Activated CD4-positive, alpha-beta T cell treated with anti-CD3 and anti-CD28 coated beads, Interleukin-2, amount 50 U/mL, for 48 hours (primary cell): ENCODE measurements at places on chromosomes 3 and 15.

DNA sequence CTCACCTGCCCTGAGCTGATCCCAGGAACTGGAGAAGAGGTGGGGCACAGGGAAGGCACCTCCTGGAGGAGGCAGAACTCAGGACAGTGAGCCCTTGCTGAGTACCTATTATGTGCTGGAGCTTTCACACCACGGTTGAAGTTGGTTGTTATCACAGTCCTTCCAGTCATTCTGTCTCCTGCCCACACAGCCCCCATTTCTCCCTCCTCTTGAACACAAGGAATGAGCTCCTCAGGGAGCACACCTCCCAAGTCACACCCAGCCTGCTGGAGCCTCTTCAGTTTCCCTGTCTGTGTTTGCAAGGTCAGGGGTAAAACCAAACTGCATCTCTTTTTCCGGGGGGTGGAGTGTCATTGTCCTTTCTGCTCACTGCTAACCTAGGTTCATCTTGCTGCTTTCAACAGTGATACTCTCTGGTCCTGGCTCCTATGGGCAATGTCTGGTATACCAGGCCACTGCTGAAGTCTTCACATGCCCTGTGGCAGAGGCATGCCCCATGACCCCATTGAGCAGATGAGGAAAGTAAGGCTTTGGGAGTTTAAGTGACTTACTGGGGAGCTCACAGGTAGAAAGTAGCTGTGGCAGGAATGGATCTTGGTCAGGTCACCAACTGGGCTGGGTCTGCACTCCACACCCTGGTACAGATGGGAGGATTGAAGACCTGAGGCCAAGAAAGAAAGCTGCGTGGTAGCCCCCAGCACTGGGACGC, 30.0 kb downstream of the C3orf18 start:
- DNase-seq = no peak

DNA sequence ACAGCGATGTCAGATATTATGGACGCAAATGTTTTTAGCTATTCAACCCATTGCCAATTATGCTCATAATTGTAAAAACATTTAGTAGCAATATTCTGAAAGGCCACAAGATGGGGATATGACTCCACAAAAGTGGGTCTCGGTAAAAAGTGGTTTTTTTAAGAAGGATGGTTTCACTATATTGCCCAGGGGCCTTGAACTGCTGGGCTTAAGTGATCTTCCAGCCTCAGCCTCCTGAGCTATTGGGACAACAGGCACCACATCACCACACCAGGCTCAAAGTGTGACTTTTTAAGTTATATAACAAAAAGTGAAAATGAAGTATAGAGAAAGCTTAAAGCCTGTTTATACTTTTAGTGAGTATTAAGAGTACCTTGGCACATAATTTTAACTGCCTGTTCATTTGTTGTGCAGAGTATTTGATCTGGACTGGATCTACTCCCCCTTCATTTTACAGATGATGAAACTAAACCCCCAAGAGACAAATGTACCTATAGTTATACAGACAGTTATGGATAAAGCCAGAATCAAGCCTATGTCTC, 9.4 kb downstream of the NAA50 start:
- DNase-seq = no peak

GRCh38 chr15:95596496-95596895, 734.0 kb upstream of the NR2F2 start:
- DNase-seq = no peak

GRCh38 chr3:129855170-129855831, 38.2 kb downstream of the TMCC1 start:
- no peak for DNase-seq

DNA sequence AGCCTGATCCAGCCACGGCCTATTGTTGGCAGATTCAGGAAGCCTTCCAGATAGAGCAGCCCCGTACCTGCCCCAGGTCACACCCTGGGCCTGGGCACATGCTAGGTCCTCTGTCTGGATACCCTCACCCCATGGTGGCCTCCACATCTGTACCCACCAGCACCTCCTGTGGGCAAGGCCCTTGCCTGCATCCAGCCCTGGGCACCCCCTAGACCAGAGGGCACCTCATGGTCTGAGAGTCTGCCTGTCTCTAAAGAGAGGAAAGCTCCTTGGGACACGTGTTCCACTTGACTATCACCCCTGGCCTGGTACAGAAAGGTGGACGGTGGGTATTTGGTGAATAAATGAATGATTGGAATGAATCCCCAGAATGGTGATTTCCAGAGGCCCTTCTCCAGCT, 8.9 kb upstream of the COMMD4 start:
- DNase-seq = no peak

DNA sequence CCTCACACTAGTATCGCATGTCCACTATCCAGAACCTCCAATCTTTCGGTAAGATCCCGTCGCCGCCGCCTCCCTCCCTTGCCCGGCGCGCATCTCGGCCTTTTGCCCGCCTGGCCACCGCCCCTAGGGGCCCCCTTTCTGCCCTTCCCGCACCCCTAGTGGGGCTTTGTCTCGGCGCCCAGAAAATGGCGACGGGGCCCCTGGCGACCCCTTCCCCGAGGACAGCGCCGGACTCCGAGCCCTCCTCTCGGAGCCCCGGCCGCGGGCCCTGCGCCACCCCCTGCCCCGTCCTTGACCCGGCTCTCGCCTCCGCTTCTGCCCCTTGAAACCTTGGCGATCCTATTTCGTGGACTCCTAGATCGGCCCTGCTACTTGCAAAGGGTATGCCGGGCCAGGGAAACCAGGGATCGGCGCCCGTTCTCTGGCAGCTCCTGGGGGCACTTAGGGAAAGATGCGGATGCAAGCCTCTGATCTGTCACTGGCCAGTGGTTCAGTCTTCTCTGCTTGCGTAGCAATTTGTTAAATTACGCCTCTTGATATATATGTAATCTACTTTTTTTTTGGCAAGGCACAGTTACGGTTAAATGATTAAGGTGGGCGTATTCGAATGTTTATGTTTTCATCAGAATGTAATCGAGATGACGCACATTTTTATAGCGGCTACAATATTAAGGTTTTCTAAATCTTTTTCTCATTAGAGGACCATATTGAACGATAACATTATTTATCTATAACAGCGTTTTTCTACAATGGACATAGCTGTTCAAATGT, 603 bp downstream of the EIF1B start:
- DNase-seq = peak; percentile 48

DNA sequence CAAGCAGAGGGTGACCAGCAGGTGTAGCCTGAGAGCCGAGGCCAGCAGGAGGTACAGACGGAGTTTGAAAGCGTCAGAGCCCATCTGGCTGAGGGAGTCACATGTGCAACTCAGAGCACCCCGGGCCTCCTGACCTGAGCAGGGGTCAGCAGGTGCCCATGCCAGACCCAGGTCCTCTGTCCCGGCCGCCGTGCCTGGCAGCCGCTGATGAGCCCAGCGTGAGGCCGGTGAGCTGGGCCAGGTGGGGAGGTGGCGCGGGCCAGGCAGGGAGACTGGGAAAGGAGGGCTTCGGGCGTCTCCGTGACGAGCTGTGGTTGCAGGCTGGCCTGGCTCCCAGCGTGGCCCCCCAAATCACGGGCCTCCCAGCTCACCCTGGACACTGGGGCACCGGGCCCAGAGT, 130.9 kb downstream of the CHSY1 start:
- no peak for DNase-seq
